ENCODE measurements at places on chromosomes 7 and 10. TPM values are rescaled to one million over a fixed set of nuclear protein-coding genes. Genes with fewer than 3 reads are reported as not detected.

- no peak for DNase-seq
These were observed 318.5 kb downstream of the SH2D4B start for GRCh38 chr10:80856186-80856585.

GRCh38 chr10:10326116-10326515, 691.6 kb upstream of the CELF2 start:
- no peak for DNase-seq

GRCh38 chr7:129951226-129952085, 1.3 kb downstream of the UBE2H start:
- DNase-seq = peak; percentile 14

- no peak for DNase-seq
These were observed 65.6 kb downstream of the CTBP2 start for GRCh38 chr10:125094806-125095205.

DNA sequence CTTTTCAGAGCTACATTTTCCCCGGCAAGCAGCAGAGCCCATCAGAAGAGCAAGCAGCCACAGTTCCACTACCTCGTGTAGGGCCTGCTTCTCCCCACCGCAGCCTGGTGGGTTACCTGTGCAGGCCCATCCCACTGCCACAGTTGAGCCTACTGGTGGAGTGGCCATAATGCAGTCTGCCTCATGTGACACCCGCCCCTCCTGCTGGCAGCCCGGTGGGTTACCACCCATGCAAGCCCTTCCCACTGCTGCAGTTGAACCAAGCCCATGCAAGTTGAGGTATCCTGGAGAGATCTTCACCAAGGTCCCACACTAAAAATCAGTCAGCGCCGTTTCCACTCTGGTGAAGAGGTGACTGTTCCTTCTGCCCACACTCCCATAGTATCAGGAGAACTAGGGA, 32.1 kb upstream of the CNNM1 start:
- no peak for DNase-seq

GRCh38 chr7:129952086-129952652, 591 bp downstream of the UBE2H start:
- DNase-seq = no peak

DNA sequence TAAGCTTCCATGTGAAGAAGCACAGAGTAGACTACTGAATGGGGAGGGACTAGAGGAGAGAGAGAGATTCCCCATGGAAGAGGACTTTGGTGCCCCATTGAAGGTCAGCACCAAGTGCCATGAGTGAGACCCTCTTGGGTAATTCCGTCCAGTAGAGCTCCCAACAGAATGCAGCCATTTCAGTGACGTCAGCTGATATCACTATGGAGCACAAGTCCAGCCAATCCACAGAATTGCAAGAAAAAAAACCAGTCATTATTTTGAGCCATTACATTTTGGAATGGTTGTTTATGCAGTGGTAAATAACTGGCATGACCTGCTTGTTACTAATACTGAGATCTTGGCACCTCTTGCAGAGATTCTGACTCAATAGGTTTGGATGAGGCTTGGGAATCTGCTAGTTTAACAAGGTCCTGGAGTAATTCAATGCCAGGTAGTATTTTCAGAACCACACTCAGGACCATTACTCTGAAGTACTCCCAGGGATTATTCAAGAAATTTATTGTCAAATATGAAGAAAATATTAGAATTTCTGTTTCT, 52.6 kb upstream of the SP8 start:
- no peak for DNase-seq

DNA sequence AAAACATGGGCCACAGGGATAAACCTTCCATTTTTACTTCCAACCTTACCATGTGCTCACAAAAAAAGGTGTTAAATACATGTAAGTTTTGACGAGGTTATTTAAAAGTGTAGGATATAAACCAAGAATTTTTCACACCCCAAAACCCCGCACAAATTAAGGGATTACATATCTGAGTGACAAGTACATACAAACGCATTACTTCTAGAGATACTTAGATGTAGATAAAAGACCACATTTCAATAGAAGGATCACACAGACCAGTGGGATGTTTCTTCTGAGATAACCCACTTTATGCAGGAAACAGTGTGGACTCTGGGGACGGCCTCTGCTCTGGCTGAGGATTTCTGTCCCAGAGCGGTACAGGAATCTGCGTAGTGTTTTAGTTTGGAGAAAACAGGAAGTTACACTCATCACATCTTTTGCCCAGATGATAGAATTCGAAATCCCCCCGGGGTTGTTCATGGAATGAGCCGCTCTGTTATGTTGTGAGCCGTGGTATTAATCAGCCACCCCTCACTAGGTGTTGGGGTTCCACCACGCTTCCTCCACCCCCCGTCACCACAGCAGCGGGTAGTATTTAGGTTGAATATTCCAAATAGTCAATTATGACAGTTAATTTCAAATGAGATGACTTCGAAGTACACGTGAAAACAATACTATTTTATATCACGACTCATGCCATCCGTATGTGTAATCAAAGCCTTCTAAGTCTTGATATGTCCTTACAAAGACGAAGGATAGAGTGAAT, 1.3 kb upstream of the CUL1 start:
- DNase-seq = peak; percentile 26

- no peak for DNase-seq
These were observed 37.5 kb downstream of the AKR1C8 start for GRCh38 chr10:5147255-5147980.

GRCh38 chr10:127887541-127888415, 5.0 kb downstream of the CLRN3 start:
- no peak for DNase-seq

- DNase-seq = no peak
These were observed 136.4 kb downstream of the CUBN start for GRCh38 chr10:16993186-16993585.

- no peak for DNase-seq
These were observed 15.3 kb downstream of the PAPSS2 start for GRCh38 chr10:87674943-87675342.

GRCh38 chr7:40015790-40016296, 65.8 kb downstream of the CDK13 start:
- no peak for DNase-seq

- DNase-seq = no peak
These were observed 271.8 kb downstream of the ABCA13 start for GRCh38 chr7:48443051-48443450.

DNA sequence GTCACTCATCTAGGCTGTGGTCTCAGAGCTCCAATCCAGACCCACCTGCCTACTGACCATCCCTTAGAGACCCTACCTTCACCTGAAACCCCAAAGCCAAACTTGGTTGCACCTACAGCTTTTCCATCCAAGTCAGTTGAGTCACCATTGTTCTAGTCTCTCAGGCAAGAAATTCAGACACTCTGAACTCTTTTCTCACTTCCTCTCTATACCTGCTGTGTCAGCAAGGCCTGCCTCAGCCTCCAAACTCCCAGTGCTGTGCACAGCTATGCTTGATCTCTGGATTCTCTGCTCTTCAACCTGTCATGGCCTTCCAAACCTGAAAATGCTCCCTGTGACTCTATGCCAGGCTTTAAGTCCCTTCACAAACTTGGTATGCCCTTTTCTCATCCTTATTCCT, 47.4 kb upstream of the MTURN start:
- no peak for DNase-seq

DNA sequence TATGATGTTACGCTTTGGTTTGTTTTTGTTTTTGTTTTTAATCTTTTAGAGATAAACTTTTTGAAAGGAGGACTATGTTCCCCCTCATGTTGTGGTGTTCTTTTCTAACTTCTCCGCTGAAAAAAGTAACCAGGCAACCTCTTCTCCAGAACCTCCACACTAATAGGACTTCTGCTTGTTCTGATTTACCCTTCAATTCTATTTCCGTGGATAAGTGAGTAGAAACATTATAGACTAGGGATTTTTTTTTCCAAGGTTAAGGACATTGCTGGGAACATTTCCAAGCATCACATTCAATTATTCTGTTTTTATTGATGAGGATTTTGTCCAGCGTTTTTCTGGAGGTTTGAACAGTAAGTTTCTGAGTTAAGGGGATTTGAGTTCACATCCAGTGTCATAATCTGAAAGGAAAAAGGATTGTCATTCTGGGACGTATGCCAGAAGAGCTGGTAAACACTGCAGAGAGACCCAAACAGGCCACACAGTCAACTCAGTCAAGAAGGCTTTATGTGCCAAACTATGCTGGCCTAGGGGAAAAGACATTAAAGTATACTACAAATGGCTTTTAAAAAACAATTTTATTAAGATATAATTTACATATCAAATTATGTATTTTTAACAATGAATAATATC, 28.3 kb upstream of the RALA start:
- no peak for DNase-seq

- DNase-seq = no peak
These were observed 17.5 kb upstream of the TECTB start for GRCh38 chr10:112265745-112266144.

DNA sequence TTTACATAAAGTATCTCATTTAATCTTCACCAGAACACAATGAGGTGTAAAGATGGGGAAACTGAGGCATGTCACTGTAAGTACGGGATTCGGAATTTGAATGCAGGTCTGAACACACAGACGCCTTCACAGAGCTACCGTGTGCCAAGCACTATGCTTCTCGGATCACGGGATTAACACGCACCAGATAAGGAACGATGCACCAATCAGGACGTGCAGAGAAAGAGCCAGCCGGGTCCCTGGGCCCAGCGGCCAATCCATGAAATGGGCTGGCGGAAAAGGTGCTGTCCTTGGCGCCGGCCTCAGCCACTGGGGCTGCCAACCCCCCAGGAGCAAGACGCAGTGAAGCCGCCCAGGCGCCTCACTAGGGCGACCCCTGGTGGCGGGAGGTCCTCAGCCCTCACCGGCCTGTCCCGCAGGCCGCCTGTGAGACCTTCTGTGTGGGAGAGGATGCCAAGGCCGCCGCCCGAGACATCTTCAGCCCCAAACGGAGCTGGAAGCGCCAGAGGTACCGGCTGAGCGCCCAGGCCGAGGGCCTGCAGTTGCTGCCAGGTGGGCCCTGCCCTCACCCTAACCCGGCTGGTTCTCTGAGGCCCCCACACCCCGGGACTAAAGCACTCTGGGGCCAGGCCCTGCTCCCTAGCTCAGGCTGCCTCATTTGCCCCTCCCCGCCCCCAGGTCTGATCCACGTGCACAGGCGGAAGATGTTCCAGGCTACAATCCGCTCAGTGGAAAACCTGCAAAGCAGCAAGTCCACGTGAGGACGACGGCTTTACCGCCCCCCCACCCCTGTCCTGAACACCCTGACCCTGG, 15.6 kb downstream of the ATG9B start:
- peak; percentile 59 for DNase-seq

DNA sequence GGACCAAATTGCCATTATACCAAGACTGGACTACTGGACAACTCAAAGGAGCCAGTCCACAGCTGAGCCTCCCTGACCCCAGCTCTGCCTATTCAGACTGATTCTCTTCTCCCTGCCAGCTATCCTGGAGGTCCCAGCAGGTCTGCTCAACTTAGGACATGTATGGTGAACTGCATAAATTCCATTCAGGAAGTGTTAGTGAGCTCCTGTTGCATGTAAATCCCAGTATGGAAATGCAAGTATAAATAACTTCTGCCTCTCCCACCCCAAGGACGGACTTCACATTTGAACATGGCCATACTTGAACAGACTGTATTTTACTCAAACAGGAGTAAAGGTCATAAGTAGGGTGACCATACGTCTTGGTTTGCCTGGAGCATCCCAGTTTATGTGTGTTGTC, 128.4 kb downstream of the CHCHD3 start:
- no peak for DNase-seq

GRCh38 chr7:135337977-135338550, 104.4 kb downstream of the STRA8 start:
- DNase-seq = no peak

DNA sequence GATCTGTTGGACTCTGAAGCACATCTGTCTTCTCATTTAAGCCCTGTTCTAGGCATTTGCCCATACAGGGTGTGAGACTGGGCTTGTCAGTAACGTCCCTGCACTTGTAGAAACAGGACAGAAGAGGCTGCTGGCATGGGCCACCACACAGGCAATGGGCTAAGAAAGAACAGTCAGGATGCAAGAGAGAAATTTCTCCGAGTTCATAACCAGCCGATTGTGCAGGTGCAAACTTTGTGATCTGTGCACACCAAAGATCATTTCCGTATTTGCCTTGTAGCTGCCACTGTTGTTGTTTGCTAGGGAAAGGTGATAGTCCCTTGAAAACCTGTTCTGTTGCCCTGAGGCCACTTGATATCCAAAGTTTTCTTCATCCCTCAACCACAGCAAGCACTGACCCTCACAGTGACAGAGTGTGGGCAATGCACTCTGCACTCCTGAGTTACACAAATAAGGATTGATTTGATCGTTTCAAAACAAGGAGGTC, 20.3 kb downstream of the KLF6 start:
- DNase-seq = no peak

DNA sequence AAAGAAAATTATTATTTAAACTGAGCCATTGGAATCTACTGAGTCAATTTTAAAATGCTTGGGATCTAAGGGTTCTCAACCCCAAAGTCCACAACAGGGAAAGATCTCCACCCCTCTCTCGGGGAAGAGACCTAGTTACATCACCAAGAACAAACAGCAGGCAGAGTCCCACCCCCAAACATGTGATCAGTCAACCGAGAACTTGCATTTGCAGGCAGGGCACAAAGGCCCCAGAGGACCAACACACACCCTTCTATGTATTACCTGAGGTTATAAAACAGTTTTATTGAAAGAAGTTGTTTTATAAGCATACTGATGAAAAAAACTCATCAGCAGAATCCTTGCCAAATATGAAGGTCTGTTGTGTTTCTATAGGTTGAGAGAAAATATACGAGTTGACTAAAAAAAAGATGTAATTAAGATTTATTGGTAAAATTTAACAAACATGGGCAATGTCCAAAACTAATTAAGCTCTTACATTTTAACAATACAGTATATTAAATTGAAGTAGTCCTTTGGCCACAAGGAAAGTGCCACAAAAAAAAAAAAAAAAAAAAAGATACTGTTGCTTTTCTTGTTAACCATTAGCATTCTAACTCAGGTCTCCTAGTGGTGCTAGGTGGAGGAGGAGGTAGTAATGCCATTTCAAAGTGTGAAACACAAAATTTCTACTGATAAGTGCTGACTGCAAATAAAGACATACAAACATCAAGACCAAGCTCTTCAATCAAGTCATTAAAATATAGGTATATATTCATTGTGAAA, 975 bp upstream of the USP54 start:
- DNase-seq = no peak

Gene ZNF438
- polyA plus RNA-seq = 5.0 TPM

Gene PDE6C
- not detected for polyA plus RNA-seq

Gene CCL26
- polyA plus RNA-seq = not detected

Gene ACSM6
- polyA plus RNA-seq = 0.10 TPM

Gene EFCAB10
- not detected for polyA plus RNA-seq

Gene ZNF33A
- 19.9 TPM for polyA plus RNA-seq

Gene BLNK
- polyA plus RNA-seq = 0.81 TPM

Gene HOXA10
- 4.2 TPM for polyA plus RNA-seq

Gene GIMAP6
- polyA plus RNA-seq = 173 TPM

Gene COL28A1
- not detected for polyA plus RNA-seq

Gene TBATA
- polyA plus RNA-seq = not detected

Gene ARID5B
- 22.1 TPM for polyA plus RNA-seq

Gene CD36
- 10.5 TPM for polyA plus RNA-seq

Gene GDF2
- polyA plus RNA-seq = not detected

Gene PAPOLB
- polyA plus RNA-seq = not detected

Measured in immature natural killer cell (primary cell).